KG1 (cell line): ENCODE measurements at places on chromosomes 12 and 14.

DNA sequence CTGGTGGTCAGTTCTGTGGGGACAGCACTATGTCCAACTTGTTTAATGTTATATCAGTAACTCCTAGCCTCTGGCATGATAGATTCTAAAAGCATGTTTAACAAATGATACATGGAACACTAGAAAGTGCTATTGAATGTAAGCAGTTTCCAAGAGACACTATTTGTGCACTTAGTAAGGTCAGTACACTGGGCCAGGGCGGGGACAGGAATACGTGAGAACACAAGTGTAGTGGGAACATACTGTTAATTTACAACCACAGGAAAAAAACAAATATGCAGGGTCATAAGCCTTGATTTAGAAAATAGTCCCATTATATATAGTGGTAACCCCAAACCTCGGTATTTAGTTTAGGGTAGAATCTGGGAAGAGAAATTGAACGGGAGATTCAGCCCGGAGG, 88.9 kb upstream of the SLC38A2 start:
- no peak for DNase-seq

DNA sequence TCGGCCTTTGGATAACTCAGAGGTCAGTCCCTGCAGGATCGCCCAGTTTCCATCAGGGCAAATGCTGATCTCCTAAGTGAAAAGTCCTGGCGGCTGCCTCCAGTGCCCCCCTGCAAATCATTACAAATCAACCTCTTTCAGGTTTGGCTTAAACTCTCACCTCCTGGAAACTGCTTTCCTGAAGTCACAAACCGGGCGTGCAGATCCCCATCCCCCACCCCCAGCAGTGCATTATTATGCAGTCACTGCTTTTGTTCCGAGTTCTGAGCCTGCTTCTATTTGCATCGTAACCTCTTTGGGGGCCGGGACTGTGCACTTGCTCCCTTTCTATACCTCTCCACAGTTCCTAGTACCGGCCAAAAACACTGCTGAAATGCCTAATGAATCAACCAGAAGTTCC, at the start of gene USP44:
Gene USP44 (minus strand): TSS at position 172 of the 400 bp plus-strand sequence. CDS start 17,220 bp downstream, outside the sequence.
- no peak for DNase-seq

DNA sequence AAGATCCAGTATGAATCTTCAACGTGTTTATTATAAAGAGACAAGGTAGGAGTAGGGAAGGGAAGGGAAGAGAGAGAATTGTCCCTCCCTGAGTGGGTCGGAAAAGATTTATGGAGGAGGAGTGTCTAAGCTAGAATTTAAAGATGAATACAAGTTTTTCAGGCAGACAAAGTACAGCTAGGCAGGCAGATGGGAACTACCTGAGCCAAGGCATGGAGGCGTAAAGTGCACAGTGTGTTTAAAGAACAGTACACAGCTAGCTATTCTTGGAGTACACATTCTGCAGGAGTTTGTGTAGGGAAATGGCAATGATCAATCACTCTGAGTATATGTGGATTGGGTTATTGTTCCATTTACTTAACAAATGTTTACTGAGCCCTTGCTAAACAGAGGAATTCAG, 20.1 kb downstream of the PLEKHG7 start:
- no peak for DNase-seq

- DNase-seq: no peak
These were observed 3.0 kb downstream of the KICS2 start for GRCh38 chr12:64219145-64219544.

GRCh38 chr12:6723607-6724408, at the start of gene COPS7A:
COPS7A (plus strand) TSS chr12:6724046; CDS start chr12:6724657, 611 bp downstream.
- DNase-seq: peak; percentile 99

GRCh38 chr12:6942331-6942665, 1.3 kb upstream of the RNU7-1 start:
- DNase-seq: no peak

DNA sequence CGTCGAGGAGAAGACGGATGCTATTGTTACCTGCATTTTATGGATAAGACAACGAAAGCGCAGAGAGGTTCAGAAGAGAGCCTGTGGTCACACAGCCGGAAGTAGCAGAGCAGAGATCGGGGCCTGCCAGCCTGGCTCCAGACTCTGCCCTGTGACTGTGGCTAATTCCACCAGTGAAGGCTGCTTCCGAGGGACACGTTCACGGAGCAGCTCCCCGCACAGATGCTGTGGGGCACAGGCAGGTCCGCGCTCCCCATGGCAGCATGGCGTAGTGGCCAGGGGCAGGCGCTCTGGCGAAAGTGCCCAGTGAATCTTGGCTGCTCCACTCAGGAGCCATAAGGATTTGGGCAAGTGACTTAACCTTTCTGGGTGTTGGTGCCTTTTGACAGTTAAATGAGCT, 9.8 kb downstream of the RIMBP2 start:
- no peak for DNase-seq

GRCh38 chr12:109545826-109546225, 27.5 kb downstream of the MMAB start:
- DNase-seq: no peak

DNA sequence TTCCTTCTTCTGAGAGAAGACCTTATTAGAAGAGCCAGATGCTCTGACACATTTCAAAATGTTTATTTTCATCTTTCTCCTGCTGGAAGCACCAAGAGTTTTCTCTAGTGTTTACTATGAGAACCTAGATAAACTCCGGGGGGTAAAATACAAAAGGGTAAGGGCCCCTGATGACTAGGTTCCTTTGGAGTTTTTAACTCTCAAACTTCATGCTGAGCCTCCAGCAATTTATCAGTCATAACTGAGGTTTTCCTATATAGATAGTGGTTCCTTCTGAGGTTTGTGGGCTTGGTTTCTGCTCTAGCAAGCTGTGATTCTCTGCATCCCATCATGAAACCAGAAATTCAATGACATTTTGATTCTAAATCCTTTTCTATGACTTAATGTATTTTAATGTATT, 210.9 kb downstream of the LRFN5 start:
- no peak for DNase-seq

DNA sequence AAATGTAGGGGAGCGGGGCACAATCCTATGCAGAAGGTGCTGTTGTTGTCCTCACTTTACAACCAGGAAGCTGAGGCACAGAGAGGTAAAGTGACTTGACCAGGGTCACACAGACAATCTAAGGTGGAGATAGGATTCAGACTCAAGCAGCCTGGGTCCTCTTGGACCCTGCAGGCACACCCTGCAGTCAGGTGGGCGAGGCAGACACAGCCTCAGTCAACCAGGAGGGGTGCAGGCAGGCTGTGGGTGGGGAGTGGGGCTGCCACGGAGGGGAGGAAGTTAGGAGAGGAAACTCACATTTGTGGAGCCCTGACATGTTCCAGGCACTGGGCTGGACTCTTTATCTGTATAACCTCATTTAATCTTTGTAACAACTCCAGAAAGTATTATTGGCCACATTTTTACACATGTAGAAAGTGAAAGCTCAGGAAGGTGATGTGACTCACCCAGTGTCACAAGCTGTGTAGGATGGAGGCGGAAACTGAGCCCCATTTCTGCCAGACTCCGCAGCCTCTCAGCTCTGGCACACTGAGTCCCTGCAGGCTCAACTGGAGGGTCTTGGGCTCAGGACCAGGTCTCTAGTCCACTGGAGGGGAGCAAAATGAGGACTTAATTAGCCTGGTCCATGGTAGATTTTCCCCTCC, 24.9 kb upstream of the CHGA start:
- no peak for DNase-seq

DNA sequence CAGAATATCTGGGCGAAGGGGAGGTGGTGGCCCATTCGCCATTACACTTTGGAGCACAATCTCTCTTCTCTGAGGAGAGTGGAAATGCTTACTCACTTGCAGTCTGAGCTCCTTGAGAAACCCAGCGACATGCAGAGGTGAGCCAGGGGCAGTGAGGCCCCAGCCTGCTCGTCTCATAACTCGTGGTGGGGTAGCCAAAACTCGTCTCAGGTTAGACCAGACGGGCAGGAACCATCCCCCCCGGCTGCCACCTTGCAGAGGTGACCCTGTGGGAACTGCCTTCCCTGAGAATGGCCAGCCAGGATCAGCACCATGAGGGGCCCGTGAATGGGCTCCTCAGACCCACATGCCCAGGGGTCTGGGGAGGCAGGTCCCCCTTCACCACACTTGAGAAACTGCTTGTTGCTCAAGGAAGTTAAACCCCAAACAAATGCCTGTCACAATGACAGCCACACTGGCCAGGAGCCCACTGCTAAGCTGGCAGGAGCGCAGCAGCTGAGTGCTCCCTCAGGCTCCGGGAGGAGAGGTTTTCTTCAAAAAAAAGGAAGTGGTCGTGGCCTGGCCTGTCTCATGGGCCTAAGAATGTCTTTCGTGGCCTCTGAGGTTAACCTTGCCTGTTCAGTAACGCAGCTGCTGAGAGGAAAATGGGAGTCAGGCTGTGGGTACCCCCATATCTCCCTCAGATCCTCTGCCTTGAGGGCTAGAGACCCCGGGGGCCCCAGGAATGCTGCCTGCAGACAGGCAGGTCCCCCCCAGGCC, 9.2 kb upstream of the ALDH2 start:
- peak; percentile 47 for DNase-seq

DNA sequence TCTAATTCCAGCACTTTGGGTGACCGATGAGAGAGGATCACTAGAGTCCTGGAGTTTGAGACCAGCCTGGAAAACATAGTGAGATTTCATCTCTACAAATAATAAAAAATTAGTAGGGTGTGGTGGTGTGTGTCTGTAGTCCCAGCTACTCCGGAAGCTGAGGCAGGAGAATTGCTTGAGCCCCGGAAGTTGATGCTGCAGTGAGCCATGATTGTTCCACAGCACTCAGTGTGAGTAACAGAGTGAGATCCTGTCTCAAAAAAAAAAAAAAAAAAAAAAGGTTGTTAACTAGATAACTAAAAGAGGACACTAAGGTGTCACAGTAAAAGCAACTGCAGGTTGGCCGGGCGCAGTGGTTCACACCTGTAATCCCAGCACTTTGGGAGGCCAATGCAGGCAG, 121.3 kb upstream of the MAX start:
- DNase-seq: no peak

DNA sequence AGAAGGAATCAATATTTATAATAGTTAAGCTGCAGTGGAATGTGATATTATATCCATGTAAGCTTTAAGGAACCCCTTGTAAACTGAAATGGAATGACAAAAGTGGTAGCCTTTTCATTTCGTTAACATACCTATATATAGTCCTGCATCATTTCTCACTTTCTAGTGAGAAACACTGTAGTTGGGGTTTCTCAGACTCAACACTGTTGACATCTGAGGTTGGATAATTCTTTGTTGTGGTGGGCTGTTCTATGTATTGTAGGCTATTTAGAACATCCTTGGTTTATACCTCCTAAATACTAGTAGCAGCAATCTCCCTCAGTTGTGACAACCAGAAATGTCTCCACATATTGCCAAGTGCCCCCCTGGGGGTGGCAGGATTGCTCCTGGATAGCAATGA, 79.1 kb downstream of the RAD52 start:
- DNase-seq: no peak

GRCh38 chr12:112998987-112999767, 20.9 kb downstream of the OAS2 start:
- DNase-seq: no peak

- DNase-seq: peak; percentile 75
These were observed 99.9 kb downstream of the NINJ2 start for GRCh38 chr12:563250-563781.

GRCh38 chr12:120093592-120094355, 22.8 kb downstream of the RAB35 start:
- no peak for DNase-seq

DNA sequence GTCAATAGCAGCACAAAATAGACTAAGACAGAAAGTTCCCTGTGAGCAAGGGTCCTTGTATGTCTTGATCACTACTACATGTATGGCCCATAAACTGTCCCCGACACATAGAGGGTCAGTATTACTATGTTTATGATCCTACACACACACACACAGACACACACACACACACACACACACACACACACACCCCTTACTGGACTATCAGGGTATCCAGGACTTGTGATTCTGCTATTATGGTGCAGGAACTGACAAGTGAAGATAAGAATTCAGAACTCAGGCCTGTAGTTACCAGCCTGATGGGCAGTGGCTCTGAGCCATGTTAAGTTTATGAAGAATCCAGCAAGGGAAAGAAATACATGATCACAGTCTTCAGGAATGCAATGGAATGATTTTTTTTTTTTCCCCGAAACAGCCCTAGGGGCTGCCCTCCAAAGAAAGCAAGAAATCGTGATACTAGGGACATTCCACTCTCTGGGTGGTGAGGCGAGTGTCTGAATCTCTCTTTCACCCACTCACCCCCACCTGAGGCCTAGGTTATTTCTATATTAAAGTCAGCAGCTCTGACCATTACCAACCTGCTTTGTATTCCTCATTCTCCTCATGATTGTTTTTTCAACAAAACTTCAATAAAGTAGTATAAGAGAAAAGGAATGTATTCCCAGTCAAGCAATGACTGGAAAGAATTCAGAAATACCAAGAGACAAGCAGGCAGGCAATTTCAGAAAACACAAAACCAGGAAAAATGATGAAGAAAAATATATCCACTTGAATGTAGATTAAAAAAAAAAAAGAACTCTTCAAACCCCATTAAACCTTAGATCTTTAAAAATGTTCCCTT, 105.8 kb downstream of the AVPR1A start:
- DNase-seq: no peak

DNA sequence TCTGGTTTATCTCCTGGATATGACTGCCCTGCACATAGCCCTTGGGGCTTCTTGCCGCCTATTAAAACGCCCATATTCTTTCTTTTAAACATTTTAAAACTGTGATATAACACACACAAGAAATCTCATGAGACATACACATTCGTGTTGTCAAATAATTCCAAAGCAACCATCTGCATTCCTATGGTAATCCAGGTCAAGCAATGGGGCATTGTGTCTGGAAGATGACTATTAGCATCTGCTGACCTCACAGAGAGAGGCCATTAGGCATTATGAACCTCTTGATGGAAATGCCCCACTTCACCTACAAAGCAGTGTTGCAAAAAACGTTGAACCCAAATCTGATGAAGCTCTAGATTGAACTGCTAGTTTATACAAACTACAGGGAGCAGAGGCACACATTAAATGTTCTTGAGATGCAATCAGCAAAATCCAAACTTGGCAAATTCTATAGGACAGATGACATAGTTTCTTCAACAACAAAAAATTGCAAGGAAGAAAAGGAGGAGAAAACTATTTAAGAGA, 513.8 kb upstream of the CCDC196 start:
- DNase-seq: no peak

GRCh38 chr12:109932878-109933503, 32.9 kb downstream of the TCHP start:
- no peak for DNase-seq

DNA sequence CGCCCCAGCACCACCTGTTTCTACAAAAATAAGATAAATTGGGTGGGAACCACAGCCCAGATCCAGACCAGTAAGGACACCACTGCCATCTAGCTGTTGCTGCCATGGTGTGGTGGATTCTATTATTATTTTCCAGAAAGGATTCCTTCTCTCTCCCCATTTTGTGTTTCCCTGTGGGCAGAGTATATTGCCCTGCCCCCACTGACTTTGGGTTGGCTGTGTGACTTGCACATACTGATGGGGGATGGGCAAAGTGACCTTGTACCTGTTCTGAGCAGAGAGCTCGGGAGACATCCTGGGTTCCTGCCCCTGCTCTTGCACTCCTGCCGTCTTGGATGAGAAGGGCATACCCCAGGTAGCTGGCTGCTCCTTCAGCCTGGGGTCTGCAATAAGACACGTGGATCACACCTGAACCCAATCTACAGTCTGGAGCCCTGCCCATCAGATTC, 24.3 kb downstream of the MOAP1 start:
- DNase-seq: no peak

GRCh38 chr12:52850681-52851080, 1.9 kb upstream of the KRT78 start:
- DNase-seq: no peak
